ENCODE measurements at places on chromosomes 4 and X. TPM values are rescaled to one million over a fixed set of nuclear protein-coding genes. Genes with fewer than 3 reads are reported as not detected.

Gene ARHGEF6
- total RNA-seq = 5.2 TPM

Gene SLC9A7
- total RNA-seq = 48.7 TPM

Gene MUC7
- total RNA-seq = not detected

Gene ADH1A
- total RNA-seq = not detected

Gene SASH3
- not detected for total RNA-seq

Gene ADGRG2
- total RNA-seq = not detected

Gene PRR32
- total RNA-seq = not detected

Gene CT47C1
- not detected for total RNA-seq

Gene MMAA
- total RNA-seq = 8.9 TPM

Gene DCLK2
- total RNA-seq = 47.5 TPM

Gene BOD1L1
- total RNA-seq = 21.9 TPM

Gene UBA1
- 260 TPM for total RNA-seq

Gene MCTS1
- 48.6 TPM for total RNA-seq

All from HFFc6 (cell line).